ENCODE measurements at places on chromosomes 3 and 15.

- no peak for DNase-seq
These were observed 10.7 kb upstream of the OCA2 start for GRCh38 chr15:28109626-28110455.

DNA sequence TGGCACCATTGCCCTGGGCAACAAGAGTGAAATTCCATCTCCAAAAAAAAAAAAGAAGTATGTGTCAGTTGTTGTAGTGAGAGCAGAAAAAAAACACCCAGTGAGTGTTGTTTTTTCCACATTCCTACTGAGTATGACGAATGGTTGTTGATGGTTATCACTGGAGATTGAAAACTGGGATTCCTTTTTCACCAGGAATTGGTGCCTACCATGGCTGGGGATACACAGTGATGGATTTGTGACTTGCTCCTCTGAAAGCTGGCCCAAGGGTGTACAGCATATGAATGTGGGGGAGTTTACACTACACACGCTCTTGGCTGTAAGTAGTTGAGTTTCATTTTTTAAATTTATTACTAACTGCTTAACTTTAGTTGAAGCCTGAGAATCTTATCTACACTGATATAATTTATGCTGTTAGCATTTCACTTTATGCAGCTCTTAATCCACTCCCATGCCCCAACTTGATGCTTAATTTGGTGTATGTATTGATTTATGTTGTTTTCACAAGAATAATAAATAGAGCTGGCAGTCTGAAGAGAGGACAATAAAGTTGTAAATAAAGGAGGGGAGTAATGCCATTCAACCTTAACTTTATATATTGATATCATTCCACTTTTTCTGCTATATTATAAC, 56.0 kb upstream of the MME start:
- DNase-seq, result no peak

DNA sequence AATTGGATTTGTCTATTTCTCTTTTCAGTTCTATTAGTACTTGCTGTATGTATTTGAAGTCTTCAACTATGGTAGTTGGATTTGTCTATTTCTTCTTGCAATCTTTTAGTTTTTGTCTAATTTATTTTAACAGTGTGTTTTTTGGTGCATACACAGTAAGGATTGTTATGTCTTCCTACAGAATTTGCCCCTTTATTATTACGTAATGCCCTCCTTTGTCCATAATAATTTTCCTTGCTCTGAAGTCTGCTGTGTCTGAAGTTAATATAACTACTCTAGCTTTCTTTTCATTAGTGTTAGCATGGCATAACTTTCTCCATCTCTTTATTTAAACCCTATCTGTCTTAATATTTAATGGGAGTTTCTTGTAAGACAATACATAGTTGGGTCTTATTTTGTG, 105.1 kb upstream of the STT3B start:
- no peak for DNase-seq

GRCh38 chr15:93345981-93346380, 257.0 kb upstream of the RGMA start:
- no peak for DNase-seq

DNA sequence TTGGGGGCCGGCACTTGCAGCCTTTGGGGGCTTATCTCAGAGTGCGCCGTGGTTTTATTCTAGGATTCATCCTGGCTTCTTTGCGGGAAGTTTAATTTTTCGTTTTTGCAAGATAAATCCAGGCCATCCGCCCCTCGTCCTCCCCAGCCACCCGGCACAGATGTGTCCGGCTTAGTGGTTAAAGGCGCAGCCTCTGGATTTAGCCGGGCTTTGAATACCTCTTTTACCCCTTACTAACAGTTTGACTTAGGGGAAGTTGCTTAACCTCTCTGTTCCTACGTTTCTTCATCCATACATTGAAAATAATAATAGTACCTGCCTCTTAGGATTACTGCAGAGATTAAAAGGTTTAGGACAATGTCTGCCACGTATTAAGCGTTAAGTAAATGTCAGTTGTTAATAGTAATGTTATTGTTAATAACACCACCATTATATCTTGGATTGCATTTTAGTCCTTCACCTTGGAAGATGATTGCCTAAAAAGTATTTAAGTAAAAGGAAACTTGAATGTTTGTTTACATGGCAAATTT, 714 bp downstream of the ECT2 start:
- peak; percentile 30 for DNase-seq

DNA sequence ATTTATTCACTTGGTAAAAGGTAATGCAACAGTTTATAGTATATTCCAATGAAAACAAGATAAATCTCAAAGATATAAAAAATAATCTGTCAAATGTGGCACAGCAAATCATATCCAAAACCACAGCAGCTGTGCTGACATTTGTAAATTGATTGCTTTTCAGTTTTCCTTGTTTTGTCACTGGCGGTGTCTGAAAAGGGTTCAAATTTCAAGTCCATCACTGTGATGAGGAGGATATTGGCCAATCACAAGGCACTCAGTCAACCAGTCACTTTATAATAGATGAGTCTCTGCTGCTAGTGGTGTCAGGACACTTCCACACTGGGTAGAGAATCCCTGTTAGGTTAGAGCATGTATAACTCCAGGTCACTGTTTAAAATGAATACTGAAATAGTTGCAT, 154.8 kb downstream of the SLC9A9 start:
- DNase-seq, result no peak

GRCh38 chr3:117748131-117748530, 1038.6 kb downstream of the TUSC7 start:
- no peak for DNase-seq

DNA sequence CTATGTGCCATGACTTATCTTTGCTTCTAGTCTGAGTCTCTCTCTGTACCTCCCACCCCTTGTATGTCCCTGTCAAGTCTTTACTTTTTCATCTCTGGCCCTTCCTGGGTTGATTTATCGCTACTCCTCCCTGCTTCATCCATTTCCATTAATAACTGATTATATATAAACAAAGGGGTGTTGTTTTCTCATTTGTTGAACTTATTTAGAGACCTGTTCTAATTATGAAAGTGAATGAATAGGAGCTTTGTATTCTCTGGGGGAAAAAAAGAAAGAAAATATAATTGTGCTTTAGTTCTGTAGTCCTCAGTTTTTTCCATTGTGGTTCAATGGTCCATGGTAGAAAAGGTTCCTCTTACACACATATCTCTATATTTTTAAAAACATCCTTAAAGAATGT, 328.9 kb upstream of the PPP2R3A start:
- no peak for DNase-seq

- no peak for DNase-seq
These were observed 2.2 kb downstream of the RPSA start for GRCh38 chr3:39408493-39409372.

DNA sequence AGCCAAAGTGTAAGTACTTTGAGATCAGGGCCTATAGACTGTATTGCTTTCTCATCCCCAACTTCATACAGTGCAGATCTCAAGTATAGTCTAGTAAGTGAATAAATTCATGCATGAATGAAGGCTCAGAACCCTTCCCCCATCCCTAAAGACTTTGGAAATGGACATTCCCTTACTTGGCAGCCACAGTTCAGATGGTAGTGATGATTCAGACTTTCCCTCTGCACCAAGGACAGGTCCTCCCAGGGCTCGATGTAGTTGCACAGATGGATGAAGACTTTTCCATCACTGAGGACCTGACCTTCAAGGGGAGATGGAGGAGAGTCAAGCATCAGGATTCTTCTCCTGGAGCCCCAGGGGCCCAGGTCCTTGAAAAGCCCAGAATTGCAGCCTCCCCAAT, 4.6 kb downstream of the TIMP4 start:
- no peak for DNase-seq

GRCh38 chr3:175009295-175009694, 150.2 kb downstream of the NAALADL2 start:
- no peak for DNase-seq

DNA sequence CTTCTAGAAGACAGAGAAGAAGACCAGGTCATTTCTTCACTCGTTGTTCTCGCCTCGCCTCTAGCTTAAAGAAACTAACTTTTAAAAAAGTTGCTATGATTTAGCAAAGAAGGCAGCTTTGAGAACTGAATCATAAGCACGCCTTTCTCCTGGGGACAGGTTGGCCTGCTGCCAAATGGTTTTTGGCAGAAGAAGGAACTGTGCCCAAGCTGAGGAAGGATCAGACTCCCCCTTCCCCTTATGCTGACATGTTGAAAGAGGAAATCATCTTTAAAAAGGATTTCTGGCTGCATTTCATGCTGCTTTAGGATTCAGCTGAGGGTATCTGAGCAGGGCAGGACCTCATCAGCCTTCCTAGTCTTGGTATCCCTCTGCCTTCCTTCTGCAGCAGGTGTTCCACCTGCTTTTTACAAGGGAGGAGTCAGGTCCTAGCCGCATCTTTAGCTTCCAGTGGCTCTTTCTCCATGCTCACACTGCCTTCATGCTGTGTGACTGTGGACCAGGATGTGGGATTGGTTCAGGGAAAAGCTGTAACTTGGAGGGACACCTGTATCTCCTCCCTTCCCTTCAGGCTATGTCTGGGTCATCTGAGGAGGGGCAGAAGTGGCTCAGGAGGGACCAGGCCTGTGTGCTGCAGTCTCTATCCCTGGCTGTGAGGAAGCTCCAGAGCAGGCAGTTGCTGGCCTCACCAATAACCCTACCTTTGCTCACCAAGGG, 34.1 kb upstream of the HACD2 start:
- no peak for DNase-seq

DNA sequence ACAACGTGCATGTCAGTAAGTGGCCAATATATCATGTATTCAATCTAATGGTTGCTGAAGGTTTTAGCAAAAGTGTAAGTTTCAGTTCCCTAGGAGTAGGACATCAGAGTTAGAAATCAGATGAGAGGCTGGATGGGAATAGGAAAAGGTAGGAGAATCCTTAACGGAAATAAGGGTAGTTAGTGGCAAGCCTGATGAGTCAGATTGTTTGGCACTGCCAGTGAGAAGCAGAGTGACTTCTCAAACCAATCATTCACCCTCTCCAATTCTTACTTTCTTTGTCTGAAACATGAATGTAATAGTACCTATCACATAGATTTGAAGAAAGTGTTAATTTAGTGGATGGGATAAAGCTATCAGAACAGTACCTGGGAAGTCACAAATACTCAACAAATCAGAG, 894.0 kb downstream of the NTRK3 start:
- no peak for DNase-seq

DNA sequence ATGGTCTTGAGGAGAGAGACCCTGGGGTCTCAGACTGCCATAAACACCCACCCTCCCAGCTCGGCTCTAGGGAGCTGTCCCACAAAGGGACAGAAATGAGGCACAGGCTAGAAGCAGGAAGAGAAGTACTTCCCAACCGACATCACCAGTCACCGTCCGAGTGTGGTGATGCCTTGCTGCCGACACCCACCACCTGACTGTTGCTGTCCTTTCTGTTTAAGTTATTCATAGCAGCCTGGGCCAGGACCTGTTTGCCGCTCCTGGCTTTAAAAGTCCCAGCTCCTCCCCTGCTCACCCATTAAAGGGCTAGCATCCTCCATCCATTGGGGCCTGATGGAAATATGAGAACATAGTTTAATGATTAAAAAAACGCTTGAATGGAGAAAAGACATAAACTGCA, 13.2 kb upstream of the SPG11 start:
- no peak for DNase-seq

- no peak for DNase-seq
These were observed 29.6 kb upstream of the CSTA start for GRCh38 chr3:122295266-122296062.

- DNase-seq, result peak; percentile 83
These were observed 57.8 kb downstream of the BLM start for GRCh38 chr15:90774731-90775514.

DNA sequence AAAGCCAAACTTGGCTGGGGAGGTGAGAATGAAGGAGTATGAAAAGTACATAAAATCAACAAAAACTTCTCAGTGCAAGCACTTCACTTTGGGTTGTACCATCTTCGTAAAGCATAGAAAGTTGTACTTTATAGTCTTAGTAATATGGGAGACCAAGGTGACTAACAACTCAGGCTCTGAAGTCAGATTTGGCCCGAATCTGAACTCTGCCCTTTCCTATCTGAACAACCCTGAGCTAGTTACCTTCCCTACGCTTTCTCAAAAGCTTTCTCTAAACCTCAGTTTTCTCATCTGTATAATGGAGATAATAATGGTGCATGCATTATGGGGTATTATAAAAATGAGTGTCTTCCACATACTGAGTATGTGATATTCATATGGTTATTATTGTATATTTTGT, 285.4 kb upstream of the UMPS start:
- no peak for DNase-seq

- no peak for DNase-seq
These were observed 60.8 kb upstream of the GOLIM4 start for GRCh38 chr3:168156479-168156878.

DNA sequence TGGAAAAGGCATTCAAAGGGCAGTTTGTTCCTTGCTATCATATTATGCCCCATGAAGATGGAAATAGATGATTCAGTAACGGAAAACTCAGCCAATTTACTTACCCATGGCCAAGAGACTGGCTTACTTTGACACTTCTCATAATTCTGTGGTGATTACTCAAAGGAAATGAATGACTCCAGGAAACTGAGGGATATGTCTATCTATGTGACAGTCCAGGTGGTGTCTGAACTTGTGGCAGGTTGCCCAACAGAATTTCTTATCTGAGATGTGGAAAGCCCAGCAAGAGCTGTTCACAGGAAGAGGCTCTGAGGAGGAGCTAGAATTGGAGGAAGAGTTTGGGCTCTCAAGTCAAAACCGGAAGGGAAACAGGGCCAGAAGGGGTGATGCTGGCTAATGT, 91.2 kb downstream of the KCNAB1 start:
- peak; percentile 38 for DNase-seq

GRCh38 chr3:185825006-185825638, at the start of gene IGF2BP2:
Gene IGF2BP2, minus strand, starts transcription at chr3:185825042. Its CDS starts 82 bp downstream, at chr3:185824960.
- DNase-seq, result peak; percentile 65

DNA sequence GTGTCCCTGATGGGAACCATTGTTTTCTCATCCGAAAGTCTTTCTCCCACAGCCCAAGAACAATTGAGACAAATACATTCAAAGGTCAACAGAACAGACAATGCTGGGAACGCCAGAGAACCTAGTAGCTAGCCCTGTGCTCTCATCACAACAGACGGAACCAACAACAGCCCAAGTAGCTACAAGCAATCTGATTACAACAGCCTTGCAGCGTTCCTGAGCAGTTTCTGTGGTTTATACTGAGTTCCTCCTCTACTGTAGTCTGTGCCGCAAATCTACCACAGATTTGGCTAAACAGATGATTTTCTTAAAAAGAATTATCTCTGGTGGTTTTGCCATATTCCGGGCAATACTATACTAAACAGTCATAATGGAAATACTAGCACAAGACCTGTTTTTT, 435.6 kb downstream of the MECOM start:
- no peak for DNase-seq

DNA sequence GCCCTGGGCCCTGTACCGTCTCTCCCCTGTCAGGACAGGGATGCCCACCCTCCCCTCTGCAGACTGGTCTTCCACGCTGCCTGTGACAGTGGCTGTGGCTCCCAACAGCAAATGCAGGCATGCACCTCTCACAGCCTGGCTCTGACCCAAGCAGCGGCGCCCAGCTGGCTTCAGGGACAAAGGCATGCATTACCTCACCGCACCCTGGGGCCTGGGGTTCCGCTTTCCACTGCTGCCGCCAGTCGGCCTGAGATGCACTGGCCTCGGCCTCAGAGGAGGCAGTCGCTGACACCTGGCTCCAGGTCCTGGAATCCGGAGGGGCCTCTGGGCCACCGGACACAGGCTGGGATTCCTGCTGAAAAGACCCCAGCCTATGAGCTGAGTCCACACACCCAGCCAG, 70.3 kb downstream of the SCN5A start:
- DNase-seq, result no peak

- DNase-seq, result no peak
These were observed 104.9 kb upstream of the MANF start for GRCh38 chr3:51280176-51280575.

All from RWPE1 (cell line).